ENCODE measurements at places on chromosomes 7 and 10.

GRCh38 chr7:122727759-122728158 is 25.0 kb upstream of the RNF148 start:
- DNase-seq, result no peak

DNA sequence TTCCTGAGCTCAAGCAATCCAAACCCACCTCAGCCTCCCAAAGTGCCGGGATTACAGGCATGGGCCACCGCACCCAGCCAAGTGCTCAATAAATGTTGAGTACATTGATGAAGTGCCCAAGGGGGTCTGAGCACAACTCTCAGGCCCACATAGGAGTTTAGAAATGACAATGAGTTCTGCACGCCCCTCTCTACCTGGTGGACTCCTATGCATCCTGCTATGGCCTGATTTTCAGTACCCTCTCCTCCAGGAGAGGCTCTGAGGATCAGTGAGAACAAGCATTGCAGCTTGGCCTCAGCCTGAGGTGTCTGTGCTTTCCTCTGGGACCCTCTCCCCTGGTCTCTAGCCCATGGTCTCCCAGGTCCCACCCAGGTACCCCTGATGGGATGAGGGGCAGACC is 20.9 kb upstream of the GRIFIN start:
- no peak for DNase-seq

DNA sequence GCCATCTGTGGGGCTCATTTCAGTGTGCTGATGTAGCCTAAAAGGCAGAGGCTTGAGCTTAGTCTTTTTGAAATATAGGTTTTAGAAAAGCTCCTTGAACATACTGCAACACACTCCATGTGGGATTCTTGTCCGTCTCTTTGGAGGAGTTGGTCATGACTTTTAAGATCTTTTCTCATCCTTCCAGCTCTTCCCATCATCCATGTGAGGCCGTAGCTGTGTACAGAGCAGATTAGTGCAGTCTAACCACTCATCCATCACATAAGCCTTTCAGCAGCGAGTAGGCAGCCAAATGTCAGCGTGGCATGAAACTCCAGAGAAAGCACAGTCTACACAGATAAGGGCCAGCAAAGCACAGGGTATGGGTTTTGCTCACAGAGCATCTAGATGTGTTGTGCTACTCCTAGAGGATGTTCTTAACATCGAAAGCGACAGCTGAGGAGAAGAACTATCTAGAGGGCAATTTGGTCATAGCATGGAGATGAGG is 28.1 kb upstream of the NPVF start:
- no peak for DNase-seq

- DNase-seq, result no peak
Observed at GRCh38 chr10:26445411-26446031, 7.4 kb downstream of the APBB1IP start.

- DNase-seq, result no peak
Observed at GRCh38 chr10:17735166-17735941, 16.6 kb upstream of the TMEM236 start.

GRCh38 chr7:82810558-82811259 is 352.0 kb downstream of the PCLO start:
- DNase-seq, result peak; percentile 15

DNA sequence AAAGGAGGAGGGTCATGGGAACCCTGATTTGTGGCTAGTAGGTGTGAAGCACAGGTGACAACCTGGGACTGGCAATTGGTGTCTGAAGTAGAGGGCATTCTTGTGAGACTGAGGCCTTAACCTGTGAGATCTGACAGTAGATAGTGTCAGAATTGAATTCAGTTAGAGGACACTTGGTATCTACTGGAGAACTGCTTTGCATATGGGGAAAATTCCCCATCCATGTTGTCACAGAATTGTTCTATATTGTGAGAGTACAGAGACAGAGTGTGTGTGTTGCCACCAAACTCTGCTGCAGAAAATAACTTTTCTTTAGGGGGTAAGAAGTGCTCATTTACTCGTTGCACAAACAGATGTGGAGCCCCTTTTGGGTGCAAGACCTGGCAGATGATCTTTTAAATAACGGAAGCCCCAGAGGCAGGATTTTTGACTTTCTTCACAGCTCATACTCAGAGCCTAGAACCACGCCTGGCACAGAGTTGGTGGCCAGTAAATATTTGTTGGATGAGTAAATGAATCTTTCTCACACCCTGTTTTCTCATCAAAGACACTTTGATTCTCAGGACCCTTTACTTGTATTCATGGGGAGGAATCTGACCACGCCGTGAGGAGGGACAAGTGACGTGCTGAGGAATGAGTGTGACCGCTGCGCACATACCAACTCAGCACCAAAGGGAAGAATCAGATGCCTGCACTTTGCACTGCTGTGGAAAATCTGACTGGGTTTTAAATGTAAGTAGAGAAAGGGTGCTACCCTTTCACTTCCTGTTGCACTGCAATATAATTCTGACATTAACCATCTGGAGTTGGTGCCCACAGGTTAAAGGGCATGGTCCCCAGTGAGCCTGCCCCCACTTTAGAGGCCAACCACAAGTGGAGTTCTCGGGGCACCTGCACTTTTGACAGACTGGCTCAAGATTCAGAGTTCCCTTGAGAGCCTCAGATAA is 39.2 kb upstream of the SDHAF3 start:
- no peak for DNase-seq

DNA sequence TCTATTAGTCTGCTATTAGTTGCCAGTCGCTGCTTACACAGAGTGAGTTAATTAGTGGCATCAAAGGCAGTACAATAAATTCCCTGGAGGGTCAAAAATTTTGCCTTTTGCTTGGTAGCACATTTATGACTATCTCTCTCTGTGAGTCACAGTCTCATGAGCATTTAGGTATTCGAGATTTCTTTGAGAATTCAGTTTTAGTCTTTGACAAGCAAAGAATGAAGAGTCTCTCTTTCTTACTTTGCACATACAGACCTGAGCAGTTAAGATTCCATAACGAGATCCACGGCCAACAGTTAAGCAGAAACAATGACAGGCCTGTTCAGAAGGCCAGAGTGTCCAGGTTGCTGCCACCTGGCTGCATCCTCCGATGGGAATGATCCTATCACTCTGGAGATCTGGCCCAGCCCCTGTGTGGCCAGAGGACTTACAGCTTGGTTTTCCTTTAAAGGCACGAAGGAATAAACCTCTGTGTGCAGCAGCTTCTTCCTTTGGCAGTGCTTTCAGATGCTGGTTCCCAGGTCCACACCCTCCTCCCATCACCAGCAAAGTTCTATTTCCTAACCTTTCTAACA is 80.6 kb downstream of the GLI3 start:
- no peak for DNase-seq

GRCh38 chr7:20825555-20825954 is 38.9 kb upstream of the SP8 start:
- no peak for DNase-seq

DNA sequence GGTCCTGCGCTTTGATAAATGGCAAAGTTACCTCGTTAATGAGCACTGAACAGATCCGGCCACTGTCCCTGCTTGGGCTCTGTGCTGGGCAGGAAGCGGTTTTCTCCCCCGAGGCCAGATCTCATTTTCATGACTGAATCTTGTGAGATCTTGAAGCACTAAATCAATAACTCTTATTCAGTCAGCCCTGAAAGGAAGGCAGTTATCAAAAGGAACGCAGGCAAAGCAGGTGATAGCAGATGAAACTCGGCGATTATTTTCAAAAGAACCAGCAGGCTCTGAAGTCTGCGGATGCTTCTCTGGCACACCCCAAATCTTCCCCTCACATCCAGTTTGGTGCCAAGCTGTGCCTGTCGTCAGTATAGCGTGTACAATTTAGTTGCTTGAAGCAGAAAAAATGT is 228.7 kb downstream of the BAMBI start:
- no peak for DNase-seq

DNA sequence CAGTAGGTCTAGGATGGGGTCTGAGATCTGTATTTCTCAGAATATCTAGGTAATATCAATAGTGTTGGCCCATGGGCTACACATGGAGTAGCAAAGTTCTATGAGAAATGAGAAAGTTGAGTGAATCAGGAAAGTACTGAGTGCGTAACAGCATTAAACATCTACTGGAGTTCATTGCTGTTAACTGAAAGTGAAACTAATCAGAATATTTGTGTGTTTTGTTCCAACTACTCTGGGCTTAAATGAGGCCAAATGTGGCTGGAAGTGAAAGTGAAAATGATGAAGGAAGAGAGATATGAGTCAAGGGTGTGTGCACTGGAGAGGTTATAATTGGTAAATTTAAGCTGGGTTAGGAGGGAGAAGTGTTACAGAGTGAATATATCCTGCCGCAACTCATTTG is 46.5 kb downstream of the TMEM106B start:
- DNase-seq, result peak; percentile 90

GRCh38 chr7:12777257-12777656 is 89.8 kb downstream of the ARL4A start:
- DNase-seq, result no peak

DNA sequence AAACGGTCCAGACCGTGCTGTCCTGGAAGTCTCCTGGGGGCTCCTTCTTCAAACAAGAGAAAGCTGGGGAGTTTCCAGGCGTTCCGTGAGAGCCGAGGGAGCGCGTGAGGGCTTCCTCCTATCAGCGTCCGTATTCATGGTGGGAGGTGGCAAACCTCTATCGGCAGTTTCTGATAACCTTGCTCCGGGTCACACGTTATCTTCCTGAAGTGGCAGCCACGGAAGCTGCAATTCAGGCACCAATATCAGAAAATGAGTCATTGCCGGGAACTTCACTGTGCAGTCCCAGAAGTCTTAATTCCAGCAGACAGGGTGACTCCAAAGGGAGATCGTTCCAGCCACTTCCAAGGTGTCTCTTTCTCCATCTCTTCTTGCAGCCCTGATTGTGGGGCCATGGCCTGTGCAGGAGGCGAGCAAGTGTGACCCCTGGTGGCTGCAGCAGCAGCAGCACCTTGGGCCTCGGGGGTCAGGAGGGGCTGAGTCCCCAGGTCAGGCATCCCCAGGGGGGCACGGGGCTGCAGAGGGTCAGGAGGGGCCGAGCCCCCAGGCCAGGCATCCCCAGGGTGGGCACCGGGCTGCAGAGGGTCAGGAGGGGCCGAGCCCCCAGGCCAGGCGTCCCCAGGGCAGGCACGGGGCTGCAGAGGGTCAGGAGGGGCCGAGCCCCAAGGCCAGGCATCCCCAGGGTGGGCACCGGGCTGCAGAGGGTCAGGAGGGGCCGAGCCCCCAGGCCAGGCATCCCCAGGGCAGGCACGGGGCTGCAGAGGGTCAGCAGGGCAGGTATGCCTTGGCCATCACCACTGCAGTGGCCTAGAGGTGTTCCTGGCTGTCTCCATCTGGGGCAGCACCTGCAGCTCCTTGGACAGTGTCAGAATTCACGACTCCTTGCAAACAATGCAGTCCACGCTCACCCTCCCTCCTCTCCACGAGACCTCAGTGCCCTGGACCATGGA is 538.7 kb downstream of the DNAJB6 start:
- DNase-seq, result peak; percentile 30
